ENCODE measurements at places on chromosomes 6 and 20.

GRCh38 chr6:1384549-1385128 lies 4.7 kb upstream of the FOXF2 start:
- no peak for DNase-seq

GRCh38 chr6:131001111-131001736 lies 61.8 kb downstream of the EPB41L2 start:
- no peak for DNase-seq

GRCh38 chr6:26470643-26471042 lies 12.9 kb downstream of the BTN2A1 start:
- DNase-seq, result no peak

GRCh38 chr6:140636908-140637402 lies 1262.5 kb upstream of the CITED2 start:
- DNase-seq, result no peak

GRCh38 chr6:163706500-163707087 lies 292.1 kb downstream of the QKI start:
- DNase-seq, result no peak

GRCh38 chr6:130407032-130407431 lies 41.2 kb downstream of the TMEM200A start:
- no peak for DNase-seq

DNA sequence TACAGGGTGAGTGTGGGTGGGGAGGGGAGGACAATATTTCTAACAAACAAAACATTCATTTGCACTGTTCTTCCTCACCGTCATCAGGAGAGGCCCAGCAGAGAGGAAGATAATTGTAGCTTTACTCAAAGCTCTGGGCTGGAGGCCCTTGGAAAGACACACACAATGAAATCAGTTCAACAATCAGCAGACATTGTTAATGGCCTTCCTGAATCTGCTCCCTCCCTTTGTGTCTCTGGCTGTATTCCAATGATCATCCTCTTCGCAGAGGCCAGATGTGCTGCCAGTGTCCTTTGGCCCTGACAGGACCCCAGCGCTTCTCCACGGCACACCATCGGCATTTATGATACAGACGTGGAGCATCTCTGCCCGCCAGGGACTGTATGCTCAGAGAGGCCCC lies 44.6 kb upstream of the LRFN2 start:
- no peak for DNase-seq

- no peak for DNase-seq
These were observed 58.9 kb downstream of the MAFB start for GRCh38 chr20:40630099-40630498.

GRCh38 chr20:50320005-50320900 lies 129.6 kb downstream of the CEBPB start:
- DNase-seq, result no peak

GRCh38 chr6:83192871-83193746 lies at the start of the genes PGM3 and RWDD2A:
TSS of gene PGM3 (minus strand) at chr6:83193265. CDS start at chr6:83191012, 2,253 bp downstream.
TSS of gene RWDD2A (plus strand) at chr6:83193357. CDS start at chr6:83194452, 1,095 bp downstream.
- DNase-seq, result peak; percentile 88

- DNase-seq, result no peak
These were observed 58.9 kb downstream of the ERMARD start for GRCh38 chr6:169810066-169810989.

DNA sequence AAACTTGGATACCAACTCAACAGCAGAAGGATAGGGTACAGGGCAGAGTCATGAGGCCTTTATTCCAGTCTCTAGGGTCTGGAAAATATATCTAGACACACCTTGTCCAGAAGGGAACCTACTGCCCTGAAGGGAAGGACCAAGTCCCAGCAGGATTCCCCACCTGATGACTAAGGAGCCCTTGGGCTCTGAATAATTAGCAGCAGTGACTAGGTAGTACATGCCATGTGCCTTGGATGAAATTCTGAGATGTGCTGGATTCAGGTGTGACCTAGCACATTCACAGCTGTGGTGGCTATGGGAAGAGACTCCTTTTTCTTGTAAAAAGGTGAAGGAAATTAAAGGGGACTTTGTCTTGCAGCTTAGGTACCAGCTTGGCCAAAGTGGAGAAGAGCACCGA lies 364.3 kb upstream of the PTCHD4 start:
- no peak for DNase-seq

- no peak for DNase-seq
These were observed 124.1 kb downstream of the SMOC2 start for GRCh38 chr6:168565112-168565511.

DNA sequence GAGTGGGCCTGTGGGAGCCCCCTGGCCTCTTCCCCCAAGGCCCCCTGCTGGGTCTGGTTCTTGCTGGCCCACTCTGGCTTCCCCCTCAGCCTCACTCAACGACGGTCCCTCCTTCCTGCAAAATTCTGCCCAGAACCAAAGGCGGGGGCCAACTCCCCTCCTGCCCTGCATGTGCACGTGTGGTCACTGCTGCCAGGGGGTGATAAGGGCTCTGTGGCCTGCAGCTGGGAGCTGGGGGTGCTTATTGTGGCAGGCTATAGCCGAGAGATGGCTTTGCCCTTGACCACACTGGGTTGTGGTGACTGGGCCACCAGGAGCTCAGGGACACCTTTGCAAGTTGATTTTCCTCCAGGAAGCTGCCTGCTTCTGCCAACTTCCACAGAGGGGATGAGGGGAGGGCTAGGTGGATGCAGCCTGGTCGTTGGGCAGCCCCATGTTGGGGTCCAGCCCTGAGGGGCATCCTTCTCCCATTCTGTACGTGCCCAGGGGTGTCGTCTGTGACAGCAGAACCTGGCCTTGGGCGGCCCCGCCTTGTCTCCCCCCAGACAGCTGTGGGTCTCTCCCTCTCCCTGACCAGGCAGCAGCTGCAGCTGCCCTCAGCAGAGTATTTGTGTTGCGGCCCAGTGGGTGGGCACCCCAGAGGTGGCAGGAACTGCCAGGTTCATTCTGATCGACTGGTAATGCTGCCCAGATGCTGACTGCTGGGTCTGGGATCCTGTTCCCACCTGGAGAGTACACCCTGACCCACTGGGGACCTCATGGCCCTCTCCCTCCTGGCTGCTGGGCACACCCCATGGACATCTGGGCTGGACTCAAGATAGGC lies 5.6 kb downstream of the TCEA2 start:
- DNase-seq, result no peak

- no peak for DNase-seq
These were observed 86.6 kb upstream of the TOX2 start for GRCh38 chr20:43827940-43828562.

- no peak for DNase-seq
These were observed 24.5 kb downstream of the RIPOR3 start for GRCh38 chr20:50666709-50667298.

DNA sequence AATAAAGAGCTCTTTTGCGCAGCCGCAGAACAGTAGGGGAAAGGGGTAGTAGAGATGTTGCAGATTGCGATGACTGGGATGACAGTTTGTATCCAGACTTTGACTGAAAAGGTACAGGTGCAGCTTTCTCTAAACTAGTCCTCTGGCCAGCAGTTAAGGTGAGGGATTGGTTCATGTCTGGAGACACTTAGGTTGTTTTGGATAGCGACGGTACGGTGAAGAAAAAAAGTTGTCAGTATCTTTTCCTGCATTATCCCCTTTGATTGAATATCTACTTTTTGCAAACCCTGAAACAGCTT lies 537 bp downstream of the PRR3 start:
- peak; percentile 75 for DNase-seq

DNA sequence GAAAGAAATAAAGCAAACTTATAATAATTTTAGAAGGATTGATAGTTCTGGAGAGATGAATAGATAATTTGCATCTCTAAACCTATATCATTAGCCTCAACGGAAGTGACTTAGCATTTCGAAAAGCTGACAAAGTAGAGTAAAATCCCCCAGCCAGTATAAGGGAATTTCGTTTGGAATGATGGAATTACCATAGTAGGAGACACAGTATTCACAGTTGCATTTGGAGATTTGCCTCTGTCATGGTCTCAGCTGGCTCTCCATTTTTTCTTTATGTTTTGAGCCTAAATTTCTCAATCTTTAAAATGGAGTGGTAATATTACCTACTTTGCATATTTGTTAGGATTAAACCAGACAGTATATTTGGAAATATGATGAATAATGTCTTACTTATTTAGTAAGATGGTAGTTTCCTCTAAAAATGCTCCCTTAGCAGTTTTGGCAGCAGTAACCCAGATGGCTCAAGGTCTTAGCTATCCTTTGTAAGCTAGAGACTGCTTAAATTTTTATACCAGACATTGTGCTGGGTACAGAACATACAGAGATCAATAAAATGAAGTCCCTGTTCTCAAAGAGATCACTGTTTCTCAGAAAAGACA lies 58.2 kb downstream of the SMAP1 start:
- DNase-seq, result no peak

DNA sequence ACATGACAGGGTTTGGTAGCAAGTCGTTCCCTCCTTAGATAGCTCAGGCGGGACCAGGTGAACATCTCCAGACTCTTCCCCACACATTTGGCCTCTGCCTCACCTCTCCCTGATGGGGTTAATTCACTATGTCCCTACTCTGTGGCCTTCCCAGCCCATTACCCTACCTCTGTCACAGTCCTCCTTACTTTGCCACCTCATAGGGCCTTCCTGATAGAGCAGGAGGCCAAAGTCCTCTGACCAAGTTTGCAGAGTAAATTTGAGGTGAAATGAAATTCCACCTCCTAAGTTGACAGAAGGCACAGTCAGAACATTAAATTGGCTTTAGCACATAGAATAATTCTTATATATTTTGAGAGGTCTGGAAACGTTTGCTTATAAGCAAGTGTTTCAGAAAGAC lies 53.1 kb upstream of the ARMC2 start:
- no peak for DNase-seq

DNA sequence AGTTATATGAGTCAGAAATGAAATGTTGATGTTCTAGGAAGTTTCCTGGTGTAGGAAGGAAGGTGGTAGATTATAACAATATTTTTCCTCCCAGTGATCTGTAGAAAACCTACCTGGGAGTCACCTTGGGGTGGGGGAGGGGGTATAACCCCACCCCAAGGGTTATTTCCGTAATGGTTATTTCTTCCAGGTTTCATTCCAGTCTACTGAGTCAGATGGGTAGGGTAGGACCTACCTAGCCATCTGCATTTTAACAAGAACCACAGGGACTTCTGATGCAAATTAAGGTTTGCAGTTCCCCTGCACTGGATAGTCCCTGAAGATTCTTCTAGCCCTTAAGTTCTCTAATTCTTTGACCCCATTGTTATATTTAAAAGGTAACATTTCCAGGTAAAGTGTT lies 88.9 kb downstream of the ARMC2 start:
- DNase-seq, result no peak

DNA sequence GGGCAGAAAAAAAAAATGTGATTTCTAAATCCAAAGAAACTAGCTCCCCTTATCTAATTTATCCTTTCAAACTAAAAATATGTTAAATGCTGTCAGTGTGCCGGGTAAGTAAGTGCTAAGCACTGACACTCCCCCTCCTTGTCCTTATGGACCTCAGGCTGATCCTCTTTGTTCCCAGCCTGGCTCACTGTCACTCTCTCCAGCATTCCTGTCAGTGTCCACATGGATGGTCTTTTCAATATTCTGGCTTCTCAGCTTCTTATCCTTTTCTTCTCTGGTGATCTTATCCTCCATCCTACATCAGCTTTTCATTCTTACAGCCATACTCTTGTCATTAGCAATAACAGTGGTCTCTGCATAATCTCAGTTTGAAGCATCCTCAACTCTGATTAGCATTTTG lies 55.0 kb downstream of the BCKDHB start:
- DNase-seq, result no peak

DNA sequence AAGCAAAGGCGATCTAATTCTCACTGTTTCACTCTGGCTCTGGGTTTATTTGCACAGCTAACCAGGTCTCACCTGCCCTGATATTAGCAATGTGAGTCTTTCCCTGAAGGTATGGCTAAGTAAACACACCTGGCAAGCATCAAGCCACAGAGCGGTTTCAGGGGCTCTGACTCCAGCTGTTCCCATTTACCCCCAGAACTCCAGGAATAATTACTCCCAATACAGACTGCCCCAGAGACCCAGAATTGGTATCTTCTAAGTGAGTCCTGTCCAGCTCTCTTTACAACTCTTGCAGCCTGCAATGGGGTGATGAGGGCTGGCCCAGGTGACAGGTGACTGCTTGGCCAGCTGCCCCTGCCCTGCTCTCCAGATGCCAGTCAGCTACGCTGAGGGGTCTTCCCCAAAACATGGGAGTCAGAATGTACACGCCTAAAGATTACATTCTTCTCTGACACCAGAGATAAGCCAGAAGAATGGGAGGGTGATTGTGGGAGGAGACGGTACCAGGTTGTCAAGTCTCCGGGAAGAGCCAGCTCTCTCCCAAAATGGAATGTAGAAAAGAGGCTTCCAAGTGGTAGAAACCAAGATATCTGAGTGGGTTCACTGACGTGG lies 4.9 kb upstream of the LRRN4 start:
- DNase-seq, result no peak

DNA sequence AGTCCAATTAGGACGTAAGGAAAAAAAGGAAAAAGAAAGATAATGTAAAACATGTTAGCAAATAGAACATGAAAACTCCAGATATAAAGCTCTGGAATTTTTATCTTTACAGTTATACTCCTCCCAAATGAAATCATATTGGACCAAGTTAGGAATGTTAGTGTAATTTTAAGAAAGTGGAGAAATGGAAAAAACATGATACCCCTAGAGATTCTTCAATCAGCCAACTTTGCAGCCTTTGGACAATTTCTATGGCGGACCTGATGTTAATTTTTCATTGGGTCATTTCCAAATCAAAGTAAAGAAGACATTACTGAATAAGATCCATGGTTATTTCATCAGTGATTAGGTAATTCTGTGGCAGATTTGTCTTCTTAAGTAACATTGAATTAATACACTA lies 748.7 kb downstream of the RFPL4B start:
- no peak for DNase-seq

- no peak for DNase-seq
These were observed 103.4 kb downstream of the MAP3K4 start for GRCh38 chr6:161094955-161095354.

GRCh38 chr20:49697071-49697470 lies 16.6 kb downstream of the B4GALT5 start:
- DNase-seq, result no peak

DNA sequence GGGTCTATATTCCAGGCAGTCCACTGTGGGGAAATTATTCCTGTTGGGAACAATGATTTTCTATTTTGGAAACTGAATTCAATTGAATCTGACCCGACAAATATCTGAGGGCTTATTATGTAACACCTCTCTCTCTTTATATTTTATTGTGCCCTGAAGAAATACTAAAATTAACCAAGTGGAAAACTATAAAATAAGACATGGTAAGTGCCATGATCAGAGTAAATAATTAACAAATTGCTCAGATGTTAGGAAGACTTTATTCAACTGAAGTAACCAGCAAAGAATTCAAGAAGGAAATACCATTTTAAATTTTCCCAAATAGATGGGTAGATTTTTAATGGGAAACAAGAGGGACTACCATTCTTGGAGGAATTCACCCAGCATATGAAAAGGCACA lies 632.9 kb downstream of the MAFB start:
- DNase-seq, result no peak

GRCh38 chr6:70163795-70164194 lies 139.1 kb downstream of the COL9A1 start:
- DNase-seq, result no peak
